Uterus (tissue), 4 donors: ENCODE measurements at places on chromosomes 12 and 14. TPM values are rescaled to one million over a fixed set of nuclear protein-coding genes. Genes with fewer than 3 reads are reported as not detected.

DNA sequence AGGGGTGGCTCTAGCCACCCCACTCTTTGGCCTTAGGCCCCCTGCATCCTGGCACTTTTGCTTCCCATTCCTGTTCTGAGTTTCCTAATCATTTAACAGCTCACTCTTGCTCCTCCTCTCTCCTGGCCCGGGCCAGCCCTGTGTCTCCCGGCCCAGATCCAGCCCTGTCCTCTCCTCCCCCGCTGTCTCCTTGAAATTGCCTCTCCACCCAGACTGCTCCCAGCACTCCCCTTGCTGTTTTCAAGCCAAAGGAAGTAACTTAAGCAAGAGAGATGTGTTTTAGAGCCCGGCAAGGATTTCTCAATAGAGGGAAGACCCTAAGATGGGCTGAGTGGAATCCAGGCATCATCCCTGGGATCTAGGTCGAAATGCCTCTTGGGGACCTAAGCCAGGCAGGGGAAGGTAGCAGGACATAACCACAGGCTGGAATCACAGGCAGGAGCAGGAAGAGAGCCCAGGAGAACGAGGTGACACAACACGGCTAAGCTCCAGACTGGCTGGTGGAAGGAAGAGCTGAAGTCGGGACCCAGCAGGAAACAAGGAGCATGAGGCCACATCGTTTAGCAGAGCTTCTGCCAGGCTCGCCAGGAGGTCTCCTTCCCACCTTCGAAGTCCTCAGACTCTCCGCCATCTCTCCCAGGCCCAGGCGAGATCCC lies 2.0 kb upstream of the LRP1-AS start:
- peak; percentile 93 for DNase-seq

GRCh38 chr12:125283521-125283920 lies 218.3 kb downstream of the AACS start:
- DNase-seq, result no peak

GRCh38 chr12:89370850-89371249 lies 18.5 kb upstream of the DUSP6 start:
- no peak for DNase-seq

GRCh38 chr12:52865090-52865944 lies 16.5 kb upstream of the KRT78 start:
- peak; percentile 59 for DNase-seq

DNA sequence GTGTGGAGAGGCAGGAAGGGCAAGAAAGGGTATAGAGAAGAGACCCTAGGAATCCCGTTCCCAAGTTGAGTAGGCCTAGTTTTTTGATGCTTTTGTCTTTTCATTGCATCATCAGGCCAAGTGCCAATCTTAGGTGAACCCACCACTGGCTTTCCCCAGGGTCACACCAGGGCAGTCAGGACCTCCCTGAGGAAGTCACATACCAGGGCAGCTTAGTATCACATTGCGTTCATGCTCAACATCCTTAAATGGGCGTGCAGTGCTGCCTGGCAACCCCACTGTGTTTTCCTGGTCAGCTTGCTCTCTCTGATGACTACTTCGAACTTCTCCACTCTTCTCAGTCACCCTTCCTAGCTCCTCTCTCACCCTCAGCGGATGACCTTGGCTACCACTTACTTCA lies 9.0 kb downstream of the ASIC1 start:
- no peak for DNase-seq

DNA sequence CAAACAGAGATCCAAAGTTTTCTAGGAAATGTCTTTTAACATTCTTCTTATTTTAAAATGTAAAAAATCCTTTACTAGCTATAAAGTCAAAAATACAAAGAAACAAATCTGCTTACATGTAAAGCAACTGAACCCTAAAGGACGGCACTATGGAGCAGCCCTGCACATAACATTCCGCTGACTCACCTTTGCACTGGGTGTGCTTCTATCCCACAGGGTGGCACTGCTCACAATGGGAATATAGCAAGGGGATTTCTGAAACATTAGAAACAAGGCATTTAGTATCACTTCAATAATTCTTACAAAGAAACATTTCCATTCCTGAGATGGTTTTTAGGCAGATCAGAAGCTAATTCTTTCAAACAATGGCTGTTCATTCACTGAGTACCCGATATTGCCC lies 94.3 kb downstream of the C12orf42 start:
- DNase-seq, result no peak

GRCh38 chr14:105378199-105378598 lies 20.1 kb upstream of the TEX22 start:
- DNase-seq, result no peak

GRCh38 chr14:99560922-99561683 lies 42.9 kb downstream of the CCDC85C start:
- no peak for DNase-seq

GRCh38 chr14:57512220-57512619 lies 18.6 kb upstream of the CCDC198 start:
- DNase-seq, result no peak

DNA sequence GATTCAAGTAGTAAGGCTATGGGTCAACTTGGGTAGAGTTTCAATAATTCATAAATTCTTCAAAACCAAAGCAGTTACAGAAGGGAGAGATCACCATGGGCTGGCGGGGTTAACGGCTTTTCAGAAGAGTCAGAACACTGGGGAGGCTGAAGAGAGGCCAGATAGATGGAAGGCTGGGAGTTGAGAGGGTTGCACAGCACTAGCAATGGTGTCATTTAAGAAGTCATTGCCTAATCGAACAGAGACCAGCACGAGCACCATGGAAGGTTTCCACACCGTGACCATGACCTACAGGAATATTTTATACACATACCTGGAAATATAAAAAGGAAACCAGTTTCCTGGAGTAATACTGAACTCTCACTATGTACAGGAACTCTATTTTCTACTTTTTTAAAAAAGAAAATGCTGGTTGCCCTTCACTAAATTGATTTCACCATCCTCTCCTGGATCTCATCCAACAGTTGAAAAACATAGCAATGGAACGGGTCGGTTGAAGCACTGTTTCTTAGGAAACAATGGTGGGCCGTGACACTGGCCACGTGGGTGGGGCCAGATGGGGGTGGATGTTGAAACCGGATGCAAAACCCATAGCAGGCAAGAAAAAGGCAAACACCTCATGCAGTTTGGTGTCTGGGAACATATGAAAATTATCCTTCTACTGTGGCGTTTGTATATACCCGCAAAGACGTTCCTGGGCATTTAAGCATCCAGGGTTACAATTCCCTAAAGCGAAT lies 38.0 kb upstream of the RIN3 start:
- DNase-seq, result peak; percentile 51

- no peak for DNase-seq
Observed at GRCh38 chr14:102805371-102805891, 28.2 kb downstream of the TRAF3 start.

DNA sequence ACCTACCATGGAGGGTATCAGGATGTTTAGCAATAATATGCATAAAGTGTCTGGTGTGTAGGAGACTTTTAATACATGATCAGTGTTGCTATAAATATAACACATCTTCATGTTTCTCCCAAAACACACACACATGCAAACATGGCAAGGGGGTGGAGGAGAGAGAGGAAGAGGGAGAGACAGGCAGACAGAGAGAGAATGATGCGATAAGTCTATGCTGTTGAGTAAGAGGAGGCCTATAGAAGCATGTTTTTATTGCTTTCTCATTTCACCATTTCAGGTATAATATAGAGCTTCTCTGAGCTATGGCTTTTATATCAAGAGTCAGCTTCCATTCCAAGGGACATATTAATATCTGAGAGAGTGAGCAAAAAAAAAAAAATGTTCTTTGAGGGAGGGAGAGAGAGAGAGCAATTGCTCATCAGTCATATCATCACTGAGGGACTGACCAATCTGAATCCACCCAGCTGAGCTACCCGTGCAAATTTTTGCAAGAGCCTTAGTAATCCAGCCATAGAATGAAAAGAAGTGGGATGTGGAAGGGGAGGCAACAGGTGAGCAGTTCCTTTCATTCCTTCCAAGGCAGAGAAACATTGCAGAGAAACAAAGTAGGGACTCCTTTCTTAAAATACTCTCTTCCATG lies 54.8 kb upstream of the RASSF8 start:
- no peak for DNase-seq

GRCh38 chr14:90759370-90760077 lies 56.7 kb downstream of the TTC7B start:
- DNase-seq, result no peak

DNA sequence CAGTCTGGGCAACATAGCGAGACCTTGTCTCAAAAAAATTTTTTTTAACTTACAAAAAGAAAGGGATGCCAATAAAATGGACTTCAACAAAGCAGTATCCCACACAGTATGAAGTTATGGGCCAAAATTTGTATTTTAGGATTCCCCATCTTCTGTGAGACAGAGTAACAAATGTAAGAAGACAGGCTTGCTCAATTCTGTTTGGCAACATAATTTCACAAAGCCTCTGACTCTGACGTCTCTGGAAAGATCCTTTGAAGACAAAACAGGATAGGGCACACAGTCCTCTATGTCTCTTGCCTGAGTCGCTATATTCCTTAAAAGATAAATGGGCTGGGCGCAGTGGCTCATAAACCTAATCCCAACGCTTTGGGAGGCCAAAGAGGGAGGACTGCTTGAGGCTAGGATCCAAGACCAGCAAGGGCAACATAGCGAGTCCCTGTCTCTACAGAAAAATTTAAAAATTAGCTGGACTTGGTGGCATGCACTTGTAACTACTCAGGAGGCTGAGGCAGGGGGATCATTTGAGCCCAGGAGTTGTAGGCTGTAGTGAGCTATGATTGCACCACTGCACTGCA lies 1.1 kb upstream of the HOMEZ start:
- DNase-seq, result no peak

DNA sequence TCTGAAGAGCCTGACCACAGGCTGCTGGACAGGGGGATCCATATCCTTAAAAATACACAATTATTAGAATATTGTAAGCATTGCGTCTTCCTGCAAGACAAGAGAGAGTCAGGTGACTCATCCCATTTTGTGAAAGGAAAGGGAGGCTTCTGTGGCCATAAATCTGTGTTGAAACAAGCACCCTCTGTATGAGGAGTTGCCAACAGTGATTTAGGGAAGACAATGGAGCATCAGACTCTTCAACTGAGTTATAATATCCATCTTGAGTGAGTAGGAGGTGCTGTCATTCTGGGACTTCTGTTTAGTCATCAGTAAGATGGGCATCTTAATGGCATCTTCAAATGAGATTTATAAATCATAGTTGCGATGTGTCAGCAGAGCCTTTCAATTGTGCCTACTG lies 554.5 kb downstream of the AACS start:
- DNase-seq, result no peak

GRCh38 chr12:121175383-121176119 lies 34.4 kb upstream of the P2RX4 start:
- no peak for DNase-seq

- DNase-seq, result peak; percentile 69
Observed at GRCh38 chr14:37172024-37172869, at the start of gene SLC25A21. Gene SLC25A21, minus strand, starts transcription at chr14:37172606.

DNA sequence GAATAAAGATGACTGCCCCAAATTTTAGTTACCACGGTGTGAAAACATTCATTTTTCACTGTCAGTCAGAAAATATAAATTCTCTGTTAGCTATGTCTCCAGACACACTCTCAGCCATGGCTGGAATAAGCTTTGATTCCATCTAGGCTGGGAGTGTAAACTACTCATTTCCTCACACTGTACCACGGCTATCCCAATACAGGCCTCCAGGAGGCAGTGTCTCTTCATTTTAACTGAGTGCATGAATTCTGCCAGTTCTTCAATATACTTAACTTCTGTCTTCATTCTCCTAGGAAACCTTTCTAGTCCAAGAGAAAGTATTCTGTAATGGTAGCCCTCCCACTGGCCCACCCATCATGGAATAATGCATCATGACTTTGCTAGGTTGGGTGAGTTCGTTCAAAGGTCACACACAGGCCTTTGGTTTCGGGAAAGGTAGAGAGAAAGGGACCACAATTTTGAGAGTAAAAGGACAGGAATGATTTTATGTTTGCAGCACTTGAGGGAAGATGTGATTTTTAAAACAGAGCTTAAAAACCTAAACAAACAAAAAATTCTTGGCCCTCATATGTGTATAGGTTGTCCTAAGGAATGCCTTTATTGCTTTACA lies 381.1 kb downstream of the SEC23A start:
- DNase-seq, result peak; percentile 33

GRCh38 chr12:120774169-120774916 lies 48.7 kb downstream of the ACADS start:
- no peak for DNase-seq

DNA sequence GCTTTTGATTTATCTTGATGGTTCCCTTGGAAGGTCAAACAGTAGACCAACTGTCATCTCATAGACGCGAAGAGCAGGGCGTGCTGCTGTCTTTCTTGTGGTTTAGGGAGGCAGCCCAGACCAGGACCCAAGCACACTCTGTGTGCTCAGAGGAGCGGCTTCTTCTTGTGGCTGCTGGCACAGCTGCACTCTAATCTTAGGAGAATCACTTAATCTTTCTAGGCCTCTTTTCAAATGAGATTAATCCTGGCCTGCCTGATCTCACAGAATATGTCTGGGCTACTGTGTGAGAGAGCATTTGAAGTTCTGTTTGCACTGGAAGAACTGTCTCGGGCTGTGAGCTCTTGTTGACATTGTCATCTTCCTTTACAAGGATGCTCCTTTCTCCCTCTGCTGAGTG lies 60.0 kb upstream of the TRAF3 start:
- DNase-seq, result no peak

- no peak for DNase-seq
Observed at GRCh38 chr12:108822497-108823205, 34.7 kb downstream of the SSH1 start.

DNA sequence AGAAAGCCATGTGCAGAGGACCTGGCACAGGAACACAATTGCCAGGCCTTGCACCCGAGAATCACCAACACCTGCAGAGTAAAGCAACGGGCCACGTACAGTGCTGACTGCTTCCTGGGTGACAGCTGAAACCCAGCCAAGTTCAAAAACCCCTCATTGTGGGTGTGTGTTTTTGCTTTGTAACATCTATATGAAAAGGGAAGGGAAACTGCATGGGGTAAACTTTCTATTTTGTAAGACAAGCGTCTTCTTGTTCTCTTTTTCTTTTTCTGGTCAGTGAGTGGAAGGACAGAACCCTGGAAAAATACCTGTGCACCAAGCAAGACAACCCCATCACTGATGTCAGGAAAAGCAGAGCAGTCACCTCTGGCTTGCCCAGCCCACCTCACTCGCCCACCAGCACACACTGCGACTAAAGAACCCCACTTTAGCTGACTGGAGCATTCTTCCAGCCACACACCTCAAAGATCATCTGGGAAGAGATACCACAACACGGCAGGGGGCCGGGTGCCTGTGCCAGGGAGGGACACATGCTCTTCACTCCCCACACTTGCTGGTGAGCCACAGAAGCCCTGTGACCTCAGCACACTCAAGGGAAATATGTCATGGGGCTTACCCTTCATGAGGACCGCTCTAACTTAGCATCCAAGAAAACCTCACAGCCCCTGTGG lies 172.3 kb downstream of the NDUFA12 start:
- DNase-seq, result no peak

GRCh38 chr12:7667125-7667524 lies 1.4 kb upstream of the APOBEC1 start:
- DNase-seq, result no peak

The KCNA1 gene
- total RNA-seq, result under 0.01 TPM

The GOLGA5 gene
- 36.6 TPM for total RNA-seq

The CLEC9A gene
- total RNA-seq, result not detected

The CELA1 gene
- total RNA-seq, result not detected

The IL26 gene
- not detected for total RNA-seq

The PRIMA1 gene
- total RNA-seq, result 4.6 TPM

The ZDHHC22 gene
- total RNA-seq, result not detected

The DENR gene
- total RNA-seq, result 32.1 TPM

The PROX2 gene
- total RNA-seq, result not detected

The PDE3A gene
- total RNA-seq, result 15.0 TPM
